Left ventricle myocardium inferior (tissue), 1 donor: ENCODE measurements at places on chromosomes 11 and 22.

DNA sequence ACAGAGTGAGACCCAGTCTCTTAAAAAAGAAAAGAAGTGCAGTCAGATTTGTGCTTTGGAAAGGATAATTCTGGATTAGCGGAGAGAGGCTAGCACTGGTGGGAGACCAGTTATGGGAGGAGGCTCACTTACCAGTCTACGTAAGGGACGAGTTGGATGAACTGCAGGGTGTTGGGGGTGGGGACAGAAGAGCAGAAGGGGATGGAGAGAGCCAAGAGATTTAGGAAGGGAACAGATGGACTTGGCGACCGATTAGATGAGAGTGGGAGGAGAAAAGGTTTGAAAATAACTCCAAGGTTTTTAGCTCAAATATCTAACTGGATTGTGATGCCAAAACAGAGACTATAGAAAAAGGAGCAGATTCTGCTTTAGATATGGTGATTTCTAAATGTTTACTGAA, 81.4 kb downstream of the SFI1 start:
- no peak for DNase-seq

GRCh38 chr11:35478471-35479091, 46.8 kb downstream of the PAMR1 start:
- no peak for DNase-seq

GRCh38 chr11:1078191-1078601, 3.5 kb downstream of the MUC2 start:
- DNase-seq: no peak

- no peak for DNase-seq
Observed at GRCh38 chr11:110185599-110185998, 92.4 kb downstream of the ZC3H12C start.

GRCh38 chr11:82529936-82530335, 203.7 kb downstream of the FAM181B start:
- no peak for DNase-seq

- no peak for DNase-seq
Observed at GRCh38 chr11:27277843-27278242, 85.2 kb downstream of the CCDC34 start.

- no peak for DNase-seq
Observed at GRCh38 chr11:128783513-128783912, 83.6 kb downstream of the KCNJ1 start.

DNA sequence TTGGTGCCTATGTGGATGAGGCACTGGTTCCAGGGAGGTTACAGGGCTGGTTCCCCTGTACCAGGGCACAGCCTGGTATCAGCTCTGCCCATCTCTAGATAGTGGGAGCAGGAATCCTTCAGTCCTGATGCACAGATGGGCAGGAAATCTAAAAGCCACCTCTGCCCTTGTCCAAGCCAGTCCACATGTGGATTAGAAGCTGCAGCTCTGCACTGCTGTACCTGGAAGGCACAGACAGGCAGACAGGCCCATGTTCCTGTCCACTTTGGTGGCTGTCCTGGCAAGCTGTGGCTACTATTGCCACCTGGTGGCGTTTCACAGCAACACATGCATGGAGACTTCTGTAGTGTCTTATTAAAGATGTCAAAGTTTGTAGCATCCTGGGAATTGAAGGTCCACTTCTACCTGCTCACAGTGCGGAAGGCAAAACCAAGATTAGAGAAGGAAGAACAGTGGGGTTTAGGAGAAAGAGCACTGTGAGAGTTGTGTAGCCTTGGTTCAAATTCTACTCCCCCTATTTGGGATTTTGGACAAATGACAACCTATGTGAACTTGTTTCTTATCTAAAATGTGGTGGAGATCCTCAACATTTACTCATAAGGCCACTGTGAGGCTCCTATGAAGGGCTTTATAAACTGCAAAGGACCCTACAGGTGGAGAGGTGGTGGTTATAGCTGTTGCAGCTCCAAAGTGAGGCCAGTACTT, 30.1 kb downstream of the NAV2 start:
- DNase-seq: peak; percentile 77

- no peak for DNase-seq
Observed at GRCh38 chr11:44143987-44144909, 48.8 kb downstream of the EXT2 start.
